Hepatocyte (in vitro differentiated cells): ENCODE measurements at places on chromosomes 1 and 21.

- DNase-seq: no peak
Measured at GRCh38 chr21:20004367-20004766, 993.8 kb upstream of the NCAM2 start.

GRCh38 chr1:17569200-17570139 is 30.0 kb downstream of the ARHGEF10L start:
- DNase-seq: no peak

GRCh38 chr1:180909005-180909414 is 3.7 kb upstream of the KIAA1614 start:
- DNase-seq: no peak

DNA sequence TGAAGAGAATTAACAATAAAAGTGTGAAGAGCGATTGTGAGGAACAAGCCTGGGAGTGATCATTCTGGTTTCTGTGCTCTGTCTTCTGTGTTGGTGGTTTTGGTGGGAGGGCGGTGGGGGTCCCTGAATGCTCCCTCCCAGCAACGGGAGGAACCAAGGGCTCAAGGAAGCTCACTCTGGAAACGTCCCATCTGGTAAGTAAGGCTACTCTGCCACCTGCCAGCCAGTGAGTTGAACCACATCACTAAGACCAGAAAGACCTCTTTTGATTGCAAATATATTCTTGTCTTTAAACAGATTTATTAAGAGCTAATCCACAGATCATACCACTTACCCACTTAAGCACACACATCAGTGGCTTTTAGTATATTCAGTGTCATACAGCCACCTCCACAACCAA is 125.0 kb downstream of the PRDM2 start:
- no peak for DNase-seq

GRCh38 chr1:214464445-214465287 is 86.7 kb downstream of the PTPN14 start:
- DNase-seq: no peak

- no peak for DNase-seq
Measured at GRCh38 chr1:17207540-17207939, 2.6 kb downstream of the PADI1 start.

- no peak for DNase-seq
Measured at GRCh38 chr1:212225871-212226302, 59.3 kb upstream of the PPP2R5A start.

- DNase-seq: peak; percentile 92
Measured at GRCh38 chr1:16012590-16013219, 5.1 kb downstream of the HSPB7 start.

DNA sequence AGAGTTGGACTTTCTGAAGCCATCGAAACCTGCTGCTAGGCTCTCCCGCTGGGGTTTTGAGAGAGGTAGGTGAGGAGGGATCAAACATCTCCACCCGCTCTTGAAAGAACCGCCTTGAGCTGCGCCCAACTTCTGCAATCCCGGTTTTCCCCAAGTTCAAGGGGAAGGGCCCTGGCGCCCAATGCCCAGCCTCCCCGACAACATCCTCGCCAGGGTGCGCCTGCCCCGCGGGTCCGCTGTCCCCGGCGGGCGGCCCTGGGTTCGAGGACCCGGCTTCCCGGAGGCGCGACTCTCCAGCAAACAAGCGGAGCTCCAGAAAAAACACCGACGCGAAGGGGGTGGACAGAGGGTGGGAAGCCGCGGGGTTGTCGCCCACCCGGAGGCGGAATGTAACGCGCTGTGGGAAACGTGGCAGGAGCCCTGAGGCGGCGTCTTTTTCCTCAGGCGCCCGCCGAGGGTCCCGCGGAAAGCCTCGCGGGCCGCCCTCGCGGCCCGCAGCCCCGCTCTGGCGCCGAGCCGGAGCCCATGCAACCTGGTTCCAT is 607 bp downstream of the BTG3 start:
- peak; percentile 63 for DNase-seq

DNA sequence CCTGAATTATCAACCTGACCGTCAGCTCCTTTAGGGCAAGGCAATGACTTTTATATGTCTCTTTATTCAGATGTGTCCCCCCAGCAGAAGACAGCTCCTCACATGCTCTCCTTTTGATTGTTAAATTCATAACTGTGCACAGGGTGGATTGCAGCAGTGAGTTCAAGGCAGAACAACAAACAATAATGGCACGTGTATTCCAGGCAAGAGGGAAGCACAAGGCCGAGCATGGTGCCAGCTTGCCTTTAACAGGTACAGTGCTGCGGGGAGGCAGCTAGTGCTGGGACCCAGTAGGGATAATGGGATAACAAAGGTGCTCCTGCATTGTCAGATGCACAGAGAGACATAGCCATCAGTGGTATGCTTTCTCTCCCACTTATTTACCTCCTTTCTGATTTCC is 248.4 kb downstream of the RHOU start:
- no peak for DNase-seq

- no peak for DNase-seq
Measured at GRCh38 chr1:168867941-168868634, 139.1 kb upstream of the DPT start.

- DNase-seq: peak; percentile 88
Measured at GRCh38 chr1:214552174-214552608, 789 bp upstream of the PTPN14 start.

- no peak for DNase-seq
Measured at GRCh38 chr1:68954841-68955240, 458.0 kb upstream of the DEPDC1 start.

DNA sequence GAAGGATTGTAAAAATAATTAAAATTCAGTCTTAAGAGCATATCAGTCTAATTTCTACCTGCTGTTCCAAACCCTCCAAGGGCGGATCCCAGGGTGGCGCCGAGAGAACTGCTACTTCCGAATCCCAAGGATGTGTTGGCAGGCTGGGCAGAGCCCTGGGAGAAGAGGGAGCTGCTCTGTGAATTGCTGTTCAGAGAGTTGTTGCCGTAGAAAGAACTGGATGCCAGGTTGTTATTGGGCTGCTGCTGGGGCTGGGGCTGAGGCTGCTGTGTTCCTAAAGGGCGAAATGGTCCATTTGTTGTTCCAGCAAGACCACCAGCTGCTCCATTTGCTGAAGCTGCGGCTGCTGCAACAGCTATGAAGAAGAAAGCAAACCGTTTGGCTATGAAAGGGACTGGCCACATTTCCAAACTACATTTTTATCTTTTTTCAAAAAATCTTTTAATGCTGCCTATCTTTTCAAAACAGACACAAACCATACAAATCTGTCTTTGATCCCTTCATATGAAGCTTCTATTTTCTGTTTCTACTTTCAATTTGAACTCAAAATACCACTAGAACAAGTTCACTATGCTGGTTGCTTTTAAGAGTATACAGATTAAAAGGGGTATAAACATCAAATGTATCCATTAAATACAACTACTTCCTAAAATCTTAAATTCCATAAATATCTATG is 57.5 kb upstream of the SDC3 start:
- DNase-seq: no peak

- DNase-seq: peak; percentile 26
Measured at GRCh38 chr1:29912425-29912824, 676.1 kb downstream of the PTPRU start.

GRCh38 chr1:113868387-113869083 is 3.0 kb downstream of the PTPN22 start:
- no peak for DNase-seq

GRCh38 chr1:209855006-209855405 is 27.2 kb downstream of the UTP25 start:
- DNase-seq: no peak

GRCh38 chr1:228403231-228403631 is 3.4 kb downstream of the TRIM11 start:
- DNase-seq: no peak

DNA sequence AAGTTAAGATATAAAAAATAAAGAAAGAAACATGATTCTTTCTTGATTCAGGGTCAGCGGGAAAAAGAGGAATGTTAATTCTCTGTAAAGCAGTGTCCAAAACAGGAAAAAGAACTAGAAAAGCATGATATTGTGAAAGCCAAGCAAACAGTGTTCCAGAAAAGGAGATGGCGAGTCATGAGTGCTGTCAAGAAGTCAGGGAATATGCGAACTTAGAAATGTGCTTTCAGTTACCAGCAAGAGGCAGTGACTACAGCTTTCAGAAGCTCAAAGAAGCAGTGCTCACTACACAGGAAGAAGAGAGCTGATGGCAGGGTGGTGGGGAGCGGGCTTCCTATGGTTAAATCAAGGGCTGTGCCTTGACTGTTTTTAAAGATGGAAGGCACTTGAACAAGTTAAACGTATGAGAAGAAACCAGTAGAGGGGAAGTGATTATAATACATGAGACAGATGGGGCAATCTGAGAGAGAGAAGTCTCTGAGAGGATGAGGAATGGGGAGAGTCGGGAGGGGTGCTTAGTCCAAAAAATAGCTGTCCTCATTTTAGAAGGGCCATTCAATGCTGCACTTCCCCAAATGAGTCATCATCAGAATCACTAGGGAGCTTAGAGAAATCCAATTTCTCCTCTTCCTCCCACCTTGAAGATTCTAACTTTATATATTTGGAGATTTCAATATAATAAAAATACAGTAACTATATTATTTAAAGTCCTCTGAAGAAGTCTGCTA is 90.4 kb downstream of the KCNK1 start:
- no peak for DNase-seq

GRCh38 chr21:46255758-46256337 is 27.3 kb upstream of the LSS start:
- DNase-seq: no peak

DNA sequence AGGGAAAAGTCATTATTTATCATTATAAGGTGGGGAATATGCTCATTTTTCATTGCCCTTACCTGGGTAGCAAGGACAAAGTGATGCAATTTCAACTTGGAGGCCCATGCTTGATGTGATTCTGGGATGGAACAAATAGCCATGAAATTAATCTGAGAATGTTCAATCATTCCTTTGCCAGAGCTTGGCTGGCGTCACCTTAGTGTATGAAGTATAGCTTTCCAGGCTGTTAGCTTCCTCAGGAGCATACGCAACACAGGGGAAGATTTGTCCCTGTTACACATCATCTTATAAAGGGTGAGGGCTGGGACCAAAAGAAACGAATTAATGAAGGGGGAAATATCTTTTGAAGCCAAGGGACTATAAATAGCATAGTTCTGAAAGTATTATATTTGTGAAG is 91.4 kb upstream of the DEPDC1 start:
- no peak for DNase-seq

DNA sequence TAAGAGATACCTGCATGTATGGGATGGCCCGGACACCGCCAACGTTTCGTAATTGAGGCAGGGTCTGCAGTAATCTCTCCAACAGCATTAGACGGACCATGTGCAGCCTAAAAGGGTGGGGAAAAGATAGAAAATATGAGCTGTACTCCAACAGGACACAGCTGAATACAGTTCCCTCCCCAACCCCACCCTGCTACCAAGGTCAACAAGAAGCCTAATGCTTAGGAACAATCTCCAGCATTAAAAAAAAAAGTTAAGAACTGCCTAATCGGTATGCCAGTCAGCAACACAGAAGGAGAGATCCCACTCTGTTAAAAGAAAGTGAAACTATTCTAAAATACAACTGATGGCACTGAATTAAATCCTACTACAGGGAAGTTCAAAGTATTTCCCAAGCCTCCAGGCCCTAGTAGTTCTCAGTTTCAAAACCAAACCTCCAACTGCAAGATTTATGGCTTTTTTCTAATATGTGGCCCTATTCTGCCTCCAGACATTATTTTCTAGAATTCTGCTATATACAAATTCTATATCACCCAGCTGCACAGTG is 81.0 kb downstream of the UBR4 start:
- no peak for DNase-seq

DNA sequence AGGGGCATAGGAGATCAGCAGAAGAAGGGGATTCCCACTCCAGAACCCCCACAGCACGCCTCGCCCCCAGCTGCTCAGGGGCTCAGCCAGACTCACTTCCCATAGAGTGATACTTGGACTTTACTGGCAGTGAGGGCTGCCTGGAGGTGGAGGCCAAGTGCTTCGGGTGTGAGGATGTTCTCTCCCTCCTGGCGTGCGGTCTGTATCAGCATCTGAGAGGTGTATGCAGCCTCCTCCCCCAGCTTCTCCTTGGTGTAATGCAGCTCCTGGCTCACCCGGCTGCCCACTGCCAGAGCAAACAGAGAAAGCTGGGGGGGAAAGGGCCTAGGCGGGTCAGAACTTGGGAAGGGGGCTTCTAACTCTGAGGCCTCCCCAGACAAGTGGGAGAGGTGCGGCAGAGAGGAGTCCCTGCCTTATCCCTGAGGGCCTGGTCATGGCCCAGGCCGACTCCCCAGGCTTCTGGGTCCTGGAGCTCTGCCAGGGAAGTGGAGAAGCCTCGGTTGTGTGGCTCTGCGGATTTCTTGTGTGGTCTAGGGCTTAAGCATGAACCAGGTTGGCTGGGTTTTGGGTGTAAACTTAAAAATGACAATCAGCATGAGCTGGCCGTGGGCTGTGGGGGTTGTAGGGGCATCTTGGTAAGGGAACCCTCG is 10.9 kb downstream of the PTCH2 start:
- DNase-seq: no peak

GRCh38 chr1:92879316-92879968 is 47.6 kb downstream of the RPL5 start:
- no peak for DNase-seq

DNA sequence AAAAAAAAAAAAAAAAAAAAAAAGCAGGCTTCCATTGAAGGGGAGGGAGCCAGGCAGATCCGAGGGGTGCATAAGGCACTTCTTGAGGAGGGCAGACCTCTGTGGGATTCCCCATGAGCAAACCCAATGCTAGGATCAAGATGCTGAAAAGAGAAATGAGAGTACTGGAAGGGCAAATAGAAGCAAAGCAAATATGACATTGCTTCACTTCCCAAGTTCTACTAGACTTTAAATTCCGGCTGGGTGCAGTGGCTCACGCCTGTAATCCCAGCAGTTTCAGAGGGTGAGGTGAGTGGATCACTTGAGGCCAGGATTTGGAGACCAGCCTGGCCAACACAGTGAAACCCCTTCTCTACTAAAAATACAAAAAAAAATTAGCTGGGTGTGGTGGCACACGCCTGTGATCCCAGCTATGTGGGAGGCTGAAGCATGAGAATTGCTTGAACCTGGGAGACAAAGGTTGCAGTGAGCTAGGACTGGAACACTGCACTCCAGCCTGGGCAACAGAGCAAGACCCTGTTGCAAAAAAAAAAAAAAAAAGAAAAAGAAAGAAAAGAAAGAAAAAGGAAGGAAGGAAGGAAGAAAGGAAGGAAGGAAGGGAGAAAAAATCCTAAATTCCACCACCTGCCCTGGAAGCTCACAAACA is 23.1 kb upstream of the PALMD start:
- no peak for DNase-seq

GRCh38 chr1:30663596-30664091 is 59.7 kb downstream of the MATN1 start:
- DNase-seq: no peak

DNA sequence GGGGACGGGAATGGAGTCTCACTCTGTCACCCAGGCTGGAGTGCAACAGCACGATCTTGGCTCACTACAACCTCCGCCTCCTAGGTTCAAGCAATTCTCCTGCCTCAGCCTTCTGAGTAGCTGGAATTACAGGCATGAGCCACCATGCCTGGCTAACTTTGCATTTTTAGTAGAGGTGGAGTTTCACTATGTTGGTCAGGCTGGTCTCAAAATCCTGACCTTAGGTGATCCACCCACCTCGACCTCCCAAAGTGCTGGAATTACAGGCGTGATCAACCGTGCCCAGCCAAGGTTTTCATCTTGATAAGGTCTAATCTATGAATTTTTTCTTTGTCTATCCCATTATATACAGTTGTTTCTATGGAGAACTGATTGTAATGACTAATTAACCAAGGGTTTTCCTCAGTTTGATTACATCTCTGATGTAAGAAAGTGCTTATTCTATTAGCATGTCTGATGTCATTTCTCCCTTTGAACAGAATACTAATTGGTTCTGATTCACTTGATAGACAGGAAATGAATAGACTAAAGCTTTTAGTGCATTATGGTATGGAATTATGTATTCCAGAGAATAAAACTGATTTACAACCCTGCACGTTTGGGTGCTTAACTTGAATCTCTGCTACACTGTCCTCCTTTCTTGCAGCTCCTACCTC is 11.9 kb downstream of the PACC1 start:
- no peak for DNase-seq
